Left lung (tissue), 14 donors: ENCODE measurements at places on chromosomes 5 and 9. TPM values are rescaled to one million over a fixed set of nuclear protein-coding genes. Genes with fewer than 3 reads are reported as not detected.

The PTGS1 gene
- 5.1 TPM for polyA plus RNA-seq

The CDX1 gene
- 0.42 TPM for polyA plus RNA-seq

The IFNB1 gene
- not detected for polyA plus RNA-seq

The CAMLG gene
- 71.6 TPM for polyA plus RNA-seq

The GABRP gene
- 1.0 TPM for polyA plus RNA-seq

The C9orf50 gene
- 0.39 TPM for polyA plus RNA-seq

The OMD gene
- polyA plus RNA-seq: 0.76 TPM

- no peak for DNase-seq
Observed at GRCh38 chr9:108217431-108218349, 638.1 kb downstream of the ACTL7B start.

DNA sequence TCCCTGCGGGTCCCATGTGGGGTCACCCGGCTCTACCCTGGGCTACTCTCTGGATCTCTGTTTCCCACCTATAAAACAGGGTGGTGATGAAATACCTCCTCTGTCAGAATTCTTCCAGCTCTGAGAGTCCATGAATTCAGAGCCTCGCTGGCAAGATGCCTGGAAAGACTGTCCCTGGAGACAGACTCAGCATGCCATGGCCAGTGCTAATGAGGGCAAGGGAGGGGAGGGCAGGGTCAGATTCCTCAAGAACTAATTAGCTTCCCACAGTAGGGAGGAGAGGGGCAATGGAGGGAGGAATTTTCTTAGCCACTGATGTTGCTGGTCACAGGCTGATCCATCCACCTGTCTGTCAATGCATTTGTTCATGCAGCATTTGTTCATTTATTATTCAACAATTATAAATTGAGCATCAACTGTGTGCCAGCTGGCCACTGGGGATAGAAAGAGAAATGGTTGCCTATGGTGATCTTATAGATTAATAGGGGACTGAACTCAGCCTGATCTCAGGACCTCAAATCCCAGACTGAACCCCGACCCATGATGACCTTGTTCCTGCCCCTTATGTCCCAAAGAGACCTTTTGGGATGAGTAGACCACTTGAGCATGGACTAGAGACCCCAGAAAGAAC is 4.7 kb downstream of the SYNPO start:
- peak; percentile 59 for DNase-seq

DNA sequence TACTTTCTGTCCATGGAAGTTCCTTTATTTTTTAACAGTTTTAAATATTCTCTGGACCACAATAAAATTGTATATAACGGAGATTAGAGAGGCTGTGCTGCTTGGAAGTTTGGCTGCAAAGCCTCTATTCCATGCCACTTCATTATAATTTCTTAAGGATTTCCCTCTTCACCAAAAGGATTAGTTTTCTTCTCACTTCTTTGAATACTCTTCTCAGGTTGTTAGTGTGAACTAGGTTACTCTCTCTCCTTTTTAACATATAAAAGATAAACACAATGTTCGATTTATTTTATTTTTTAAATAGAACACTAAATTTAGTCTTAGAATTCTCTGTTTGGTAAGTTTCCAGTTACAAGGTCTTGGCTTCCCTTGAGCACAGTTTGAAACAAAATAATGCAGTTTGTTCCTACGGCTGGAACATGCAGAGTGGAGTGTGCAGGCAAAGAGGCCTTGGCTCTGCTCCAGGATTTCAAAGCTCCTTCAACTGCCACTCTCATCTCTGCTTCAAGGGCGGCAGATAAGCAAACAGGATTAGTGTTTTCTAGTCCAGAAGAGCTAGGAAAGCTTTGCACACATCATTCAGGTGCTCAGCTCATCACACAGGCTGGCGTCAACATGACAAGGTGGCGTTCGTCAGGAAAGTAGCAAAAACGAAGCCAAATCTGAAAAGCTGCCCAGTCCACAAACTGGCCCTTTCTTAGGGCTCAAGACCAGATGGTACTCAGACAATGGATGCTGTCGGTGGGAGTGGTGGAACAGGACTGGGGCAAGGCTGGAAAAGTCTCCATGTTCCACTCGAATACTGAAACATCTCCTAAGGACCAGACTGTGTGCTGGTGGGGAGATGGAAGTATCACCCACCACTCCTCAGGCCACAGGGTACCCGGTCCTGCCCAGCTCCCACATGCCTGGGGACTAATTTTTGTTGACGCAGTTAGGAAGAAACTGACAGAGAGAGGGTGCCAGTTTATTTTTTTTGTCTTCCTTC is 286.6 kb downstream of the CRB2 start:
- peak; percentile 67 for DNase-seq

DNA sequence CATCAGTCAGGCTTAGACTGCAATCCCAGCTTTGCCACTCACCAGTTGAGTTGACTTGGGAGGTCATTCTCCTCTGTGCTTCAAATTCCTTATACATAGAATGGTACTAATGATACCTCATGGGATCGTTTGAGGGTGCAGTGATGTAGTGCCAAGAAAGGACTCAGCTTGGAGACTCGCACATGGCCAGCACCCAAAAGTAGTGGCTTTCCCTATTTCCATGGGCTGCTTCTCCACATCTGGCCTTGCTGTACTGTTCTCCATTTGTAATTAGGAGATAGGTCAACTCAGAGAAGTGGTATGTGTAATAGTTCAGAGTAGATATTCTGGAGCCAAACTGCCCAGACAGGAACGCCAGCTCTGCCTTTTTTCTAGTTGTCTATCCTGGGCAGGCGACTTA is 5.5 kb downstream of the CCL19 start:
- DNase-seq: no peak

DNA sequence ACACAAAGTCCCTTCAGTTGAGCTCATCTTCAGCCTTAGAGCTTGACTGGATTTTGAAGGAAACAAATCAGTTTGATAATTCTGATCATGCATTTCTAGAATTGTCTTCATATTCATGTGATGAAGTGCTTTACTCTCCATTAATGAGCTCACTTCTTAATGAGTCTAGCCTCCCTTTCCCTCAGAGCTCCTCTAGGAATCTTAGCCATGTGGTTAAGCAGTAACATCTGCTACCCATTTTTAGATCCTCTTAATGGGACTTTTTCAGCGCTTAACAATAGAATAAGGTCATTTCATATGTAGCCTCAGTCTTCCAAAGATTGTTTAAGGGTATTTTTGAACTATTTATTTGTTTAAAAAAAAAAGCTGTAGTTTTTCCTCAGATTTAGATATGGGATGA is 36.9 kb upstream of the LURAP1L start:
- no peak for DNase-seq

DNA sequence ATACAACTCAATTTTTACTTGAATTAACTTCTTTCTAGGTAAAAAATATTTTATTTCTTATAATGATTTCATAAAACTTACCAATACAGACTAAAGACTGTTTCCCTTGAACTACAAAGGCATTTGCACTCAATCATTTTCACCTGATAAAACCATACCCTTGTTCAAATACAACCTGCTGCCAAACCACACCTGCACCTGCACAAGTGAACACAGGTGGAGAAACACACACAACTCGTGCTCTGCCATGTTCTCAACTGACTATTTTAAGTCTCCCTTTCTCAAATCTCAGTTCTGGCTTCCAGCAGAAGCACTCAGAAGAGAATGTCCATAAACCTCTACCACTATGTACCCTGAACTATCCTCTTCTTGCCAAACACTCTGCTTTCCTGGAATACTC is 1892.1 kb downstream of the MAT2B start:
- DNase-seq: no peak

GRCh38 chr5:137858954-137859353 is 8.7 kb upstream of the MYOT start:
- DNase-seq: no peak

- DNase-seq: no peak
Observed at GRCh38 chr9:17699615-17700330, 120.9 kb downstream of the SH3GL2 start.

GRCh38 chr5:108707141-108707540 is 40.6 kb upstream of the FER start:
- DNase-seq: no peak

GRCh38 chr5:79186021-79186420 is 49.9 kb upstream of the JMY start:
- DNase-seq: no peak

- no peak for DNase-seq
Observed at GRCh38 chr5:91277840-91278239, 105.3 kb downstream of the ARRDC3 start.

DNA sequence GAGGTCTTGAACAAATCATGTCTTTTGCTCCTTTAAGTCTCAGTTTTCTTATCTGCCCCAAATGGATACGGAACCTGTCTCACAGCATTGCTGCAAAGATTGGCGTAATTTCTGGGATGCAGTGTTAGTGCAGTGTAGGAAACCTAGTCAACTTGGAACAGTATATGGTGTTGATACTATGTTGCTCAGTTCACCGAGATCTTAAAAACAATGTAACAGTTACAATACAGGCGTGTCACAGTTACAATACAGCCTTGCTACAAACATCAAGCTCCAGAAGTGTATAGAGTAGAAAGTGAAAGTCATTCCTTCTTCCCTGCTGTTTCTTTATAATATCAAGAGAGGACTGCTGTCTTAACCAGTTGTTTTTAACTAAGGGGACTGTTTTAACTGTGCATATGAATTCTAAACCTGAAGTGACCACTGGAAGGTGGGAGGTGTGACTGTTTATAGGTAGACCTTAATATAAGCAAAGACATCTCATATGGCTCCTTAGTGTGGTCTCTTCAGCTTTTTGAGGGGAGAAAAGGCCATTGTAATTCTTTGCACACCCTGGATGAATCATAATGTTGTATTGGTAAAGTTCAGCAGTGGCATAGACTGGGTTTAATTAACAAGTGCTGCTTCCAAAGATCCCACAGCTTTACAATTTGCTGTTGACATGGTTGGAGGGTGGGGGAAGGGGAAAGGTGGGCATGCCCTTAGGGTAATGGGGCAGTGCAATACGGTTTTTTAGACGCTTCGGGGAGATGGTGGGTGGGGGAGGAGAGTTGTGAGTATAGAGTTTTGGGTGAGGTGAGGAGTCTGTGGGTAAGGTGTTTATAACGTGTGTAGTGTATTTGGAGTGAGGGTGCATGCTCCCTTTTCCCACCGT is 12.9 kb downstream of the PRRC2B start:
- DNase-seq: no peak

- DNase-seq: no peak
Observed at GRCh38 chr5:180460834-180461233, 33.3 kb upstream of the CNOT6 start.

DNA sequence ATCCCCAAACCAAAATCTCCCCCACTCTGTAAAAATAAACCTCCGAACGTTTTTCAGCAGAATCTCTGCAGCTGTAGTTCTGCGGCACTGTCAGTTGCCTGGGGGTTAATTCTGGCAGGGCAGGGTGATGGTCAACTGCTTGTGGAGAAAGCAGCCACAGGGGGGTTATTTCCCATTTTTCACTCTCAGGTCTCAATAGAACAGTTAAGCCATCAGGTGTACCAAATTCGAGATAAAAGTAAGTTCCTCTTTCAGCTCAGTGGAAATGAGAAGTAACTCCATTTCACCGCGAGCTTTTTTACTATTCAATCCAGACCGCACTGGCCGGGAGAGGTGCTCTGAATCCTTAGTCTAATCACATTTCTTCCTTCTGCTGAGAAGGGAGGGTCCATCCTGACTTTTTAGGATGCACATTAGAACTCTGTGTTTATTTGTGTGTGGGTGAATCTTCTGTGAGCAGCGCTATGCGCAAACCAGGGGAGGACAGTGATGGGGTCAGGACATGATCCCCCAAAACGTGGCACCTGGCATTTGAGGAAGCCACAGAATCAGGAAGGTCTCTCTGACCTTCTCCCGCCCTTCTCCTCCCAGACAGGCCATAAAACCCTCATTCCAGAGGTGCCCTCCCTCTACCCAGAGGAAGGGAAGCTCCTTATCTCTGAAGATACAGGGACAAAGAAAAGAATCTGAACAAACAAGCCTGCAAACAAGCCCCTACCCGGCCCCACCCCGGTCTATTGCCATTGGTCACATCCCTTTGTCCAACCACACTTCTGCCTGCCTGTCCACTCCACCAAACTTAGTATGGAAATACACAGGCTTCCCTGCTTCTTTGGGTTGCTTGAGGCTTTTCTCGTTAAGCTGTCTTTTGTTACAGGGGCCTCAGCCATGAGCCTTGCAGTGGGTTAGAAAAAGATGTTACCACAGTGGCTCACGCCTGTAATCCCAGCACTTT is 229.0 kb downstream of the ROR2 start:
- DNase-seq: no peak

- no peak for DNase-seq
Observed at GRCh38 chr5:136924490-136924889, 559.1 kb upstream of the TRPC7 start.

DNA sequence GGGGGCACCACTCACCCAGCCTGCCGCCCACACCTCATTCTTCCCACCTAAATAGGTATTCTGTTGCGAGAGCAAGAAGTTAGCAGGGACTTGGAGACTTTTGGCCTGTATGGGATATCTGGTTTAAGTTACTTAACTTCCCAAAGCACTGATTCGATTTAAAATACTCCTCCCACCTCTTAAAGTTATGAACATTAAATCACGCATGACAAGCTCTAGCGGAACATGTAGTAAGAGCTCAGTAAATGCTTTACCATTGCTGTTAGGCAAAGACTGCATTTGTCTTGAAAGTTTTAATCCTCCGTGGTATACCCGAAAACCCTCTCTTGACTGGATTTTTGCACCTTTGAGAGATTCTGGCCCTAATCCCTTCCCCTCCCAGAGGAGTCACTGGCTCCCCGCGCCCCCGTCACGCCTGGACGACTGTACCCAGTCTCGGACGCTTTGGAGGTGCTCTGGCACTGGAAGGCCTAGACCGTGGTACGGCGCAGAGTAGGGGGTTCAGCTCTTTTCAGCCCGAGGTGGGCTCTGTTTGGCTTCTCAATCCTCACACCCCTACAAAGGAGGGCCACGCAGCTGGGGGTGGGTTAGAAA is 4.4 kb downstream of the GDNF start:
- DNase-seq: no peak

DNA sequence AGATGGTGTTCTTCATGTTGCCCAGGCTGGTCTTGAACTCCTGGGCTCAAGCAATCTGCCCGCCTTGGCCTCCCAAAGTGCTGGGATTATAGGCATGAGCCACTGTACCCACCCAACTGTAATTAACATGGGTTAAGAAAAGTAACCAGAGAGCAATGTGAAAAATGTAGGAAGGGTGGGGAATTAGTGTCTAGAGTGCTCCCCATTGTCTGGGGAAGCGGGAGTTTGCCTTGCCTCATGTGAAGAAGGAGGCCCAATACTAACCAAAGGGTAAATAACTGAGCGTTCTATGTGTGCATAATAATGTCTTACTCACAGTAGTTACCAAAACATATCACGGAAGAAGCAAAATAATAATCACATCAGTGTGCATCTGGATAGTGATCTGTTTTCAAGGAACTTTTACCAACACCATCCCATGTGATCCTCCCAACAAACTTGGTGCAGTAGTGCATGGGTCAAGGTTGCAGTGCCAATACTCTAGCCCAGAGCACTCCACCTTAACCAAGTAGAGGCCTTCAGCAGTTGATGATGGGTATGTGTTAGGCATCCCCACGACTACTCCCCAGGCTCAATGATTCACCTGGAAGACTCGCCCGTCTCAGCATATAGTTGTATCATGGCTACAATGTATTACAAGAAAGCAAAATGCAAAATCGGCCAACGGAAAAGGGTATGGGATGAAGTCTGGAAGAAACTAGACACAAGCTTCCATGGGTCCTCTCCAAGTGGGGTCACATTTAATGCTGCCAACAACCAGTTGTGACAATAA is 26.2 kb downstream of the GNAQ start:
- no peak for DNase-seq

GRCh38 chr5:142674531-142675469 is 11.1 kb downstream of the FGF1 start:
- DNase-seq: no peak

- DNase-seq: no peak
Observed at GRCh38 chr5:111494355-111494999, 17.9 kb downstream of the STARD4 start.
